ENCODE measurements at places on chromosomes 5 and 9.

GRCh38 chr9:37407468-37407867 lies 15.0 kb upstream of the GRHPR start:
- no peak for DNase-seq

GRCh38 chr9:130117376-130117775 lies 54.8 kb upstream of the NCS1 start:
- no peak for DNase-seq

DNA sequence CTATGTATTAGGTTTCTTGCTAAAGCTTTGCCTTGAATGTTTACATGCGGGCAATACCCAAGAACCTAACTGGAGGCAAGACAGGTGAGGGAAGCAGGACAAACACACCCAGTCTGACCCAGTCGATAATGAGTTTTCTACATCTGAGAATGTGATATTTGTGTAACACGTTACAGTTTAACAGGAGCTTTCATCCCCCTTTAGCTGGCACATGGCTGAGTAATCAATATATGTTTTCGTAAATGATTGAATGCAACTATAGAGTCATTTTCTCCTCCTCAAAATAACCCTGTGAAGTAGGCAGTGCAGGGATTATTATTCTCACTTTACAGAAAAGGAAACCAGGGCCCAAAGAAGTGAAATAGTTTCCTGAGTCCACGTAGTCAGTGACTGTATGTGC lies 84.7 kb upstream of the HTR4 start:
- DNase-seq, result no peak

- no peak for DNase-seq
Observed at GRCh38 chr5:54807421-54807820, 178.0 kb downstream of the ESM1 start.

GRCh38 chr5:1720396-1721110 lies 79.1 kb downstream of the MRPL36 start:
- no peak for DNase-seq

DNA sequence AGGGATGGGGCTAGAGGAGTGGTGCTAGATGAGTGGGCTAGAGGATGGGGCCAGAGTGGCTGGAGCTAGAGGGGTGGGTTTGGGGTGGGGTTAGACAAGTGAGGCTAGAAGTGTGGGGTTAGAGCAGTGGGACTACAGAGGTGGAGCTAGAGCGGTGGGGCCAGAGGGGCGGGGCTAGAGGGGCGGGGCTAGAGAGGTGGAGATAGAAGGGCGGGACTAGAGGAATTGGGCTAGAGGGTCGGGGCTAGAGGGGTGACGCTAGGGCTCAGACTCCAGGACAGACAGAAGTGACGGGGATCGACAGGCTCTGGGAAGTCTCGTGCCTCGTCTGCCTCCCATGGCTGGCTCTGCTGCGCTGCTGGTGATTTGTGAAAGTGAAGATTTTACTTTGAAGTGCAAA lies 31.0 kb upstream of the TENT4A start:
- no peak for DNase-seq

DNA sequence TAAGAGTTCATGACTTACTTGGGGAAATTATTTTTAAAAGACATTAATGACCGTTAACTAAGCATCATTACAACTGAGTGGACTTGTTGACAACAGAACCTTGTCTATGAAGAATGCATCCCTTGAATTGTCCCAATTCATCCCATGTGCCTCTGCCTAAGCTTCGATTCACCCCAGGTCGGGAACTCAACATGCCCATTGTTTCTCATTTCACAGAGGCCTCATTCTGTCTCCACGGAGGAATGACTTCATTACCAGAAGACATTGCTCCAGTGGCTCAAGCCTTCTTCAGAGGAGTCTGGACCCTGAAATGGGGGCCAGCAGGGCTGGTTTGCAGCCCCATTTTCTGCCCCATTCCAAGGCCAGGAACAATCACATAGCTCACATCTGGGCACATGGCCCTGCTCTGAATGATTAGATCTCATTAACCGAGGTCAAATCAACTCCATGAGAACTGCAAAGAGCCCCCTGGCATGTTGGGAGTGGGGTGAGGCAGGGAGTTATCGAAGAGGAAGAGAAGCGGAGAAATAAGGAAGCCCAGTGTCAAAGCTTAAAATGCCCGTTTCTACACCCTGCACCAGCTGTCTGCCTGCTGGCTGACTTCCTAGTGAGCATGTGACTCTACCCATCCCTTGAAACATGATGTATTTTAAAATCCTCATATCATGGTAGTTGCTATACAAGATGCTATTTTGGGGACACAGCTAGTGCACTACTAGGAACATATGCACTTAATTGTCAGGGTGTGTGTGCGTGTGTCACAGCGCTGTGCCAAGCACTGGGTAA lies 137.3 kb downstream of the LHFPL2 start:
- DNase-seq, result peak; percentile 71

DNA sequence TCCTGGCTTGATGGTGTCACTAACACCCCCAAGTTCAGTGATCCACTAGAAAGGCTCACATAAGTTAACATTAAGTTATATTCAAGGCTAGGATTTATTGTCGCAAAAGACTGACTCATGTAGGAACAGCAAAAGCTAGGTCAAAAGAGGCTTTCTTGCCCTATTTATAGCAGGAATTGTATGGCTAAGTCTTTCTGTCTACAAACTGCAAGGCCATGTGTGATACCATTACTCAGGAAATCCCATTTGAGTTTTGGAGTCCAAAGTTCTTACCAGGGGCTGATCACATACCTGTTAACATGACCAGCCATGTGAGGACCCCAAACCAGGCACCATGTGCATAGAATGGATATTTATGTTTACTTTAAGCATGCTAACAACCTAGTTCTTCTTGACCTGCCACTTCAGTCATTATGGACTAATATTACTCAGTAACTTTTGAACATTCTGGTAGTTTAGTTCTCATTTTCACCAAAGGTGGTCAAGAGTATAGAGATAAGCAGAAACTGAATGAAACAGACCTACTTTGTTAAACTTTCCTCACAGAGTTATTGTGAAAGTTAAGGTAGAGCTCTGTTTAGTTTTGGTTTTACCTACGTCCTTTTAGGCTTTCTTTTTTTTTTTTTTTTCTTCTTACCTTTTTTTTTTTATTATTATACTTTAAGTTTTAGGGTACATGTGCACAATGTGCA lies 281.1 kb downstream of the FER start:
- no peak for DNase-seq

- DNase-seq, result no peak
Observed at GRCh38 chr9:90420211-90420610, 222.4 kb downstream of the DIRAS2 start.

- no peak for DNase-seq
Observed at GRCh38 chr5:62138607-62139006, 167.4 kb upstream of the KIF2A start.

- DNase-seq, result no peak
Observed at GRCh38 chr9:112795921-112796320, 45.4 kb downstream of the SNX30 start.

GRCh38 chr5:122755783-122756182 lies 19.1 kb upstream of the SNX2 start:
- DNase-seq, result no peak

GRCh38 chr5:133475986-133476385 lies 136.4 kb downstream of the FSTL4 start:
- DNase-seq, result no peak

- DNase-seq, result no peak
Observed at GRCh38 chr5:749101-749670, 35.3 kb downstream of the ZDHHC11B start.

DNA sequence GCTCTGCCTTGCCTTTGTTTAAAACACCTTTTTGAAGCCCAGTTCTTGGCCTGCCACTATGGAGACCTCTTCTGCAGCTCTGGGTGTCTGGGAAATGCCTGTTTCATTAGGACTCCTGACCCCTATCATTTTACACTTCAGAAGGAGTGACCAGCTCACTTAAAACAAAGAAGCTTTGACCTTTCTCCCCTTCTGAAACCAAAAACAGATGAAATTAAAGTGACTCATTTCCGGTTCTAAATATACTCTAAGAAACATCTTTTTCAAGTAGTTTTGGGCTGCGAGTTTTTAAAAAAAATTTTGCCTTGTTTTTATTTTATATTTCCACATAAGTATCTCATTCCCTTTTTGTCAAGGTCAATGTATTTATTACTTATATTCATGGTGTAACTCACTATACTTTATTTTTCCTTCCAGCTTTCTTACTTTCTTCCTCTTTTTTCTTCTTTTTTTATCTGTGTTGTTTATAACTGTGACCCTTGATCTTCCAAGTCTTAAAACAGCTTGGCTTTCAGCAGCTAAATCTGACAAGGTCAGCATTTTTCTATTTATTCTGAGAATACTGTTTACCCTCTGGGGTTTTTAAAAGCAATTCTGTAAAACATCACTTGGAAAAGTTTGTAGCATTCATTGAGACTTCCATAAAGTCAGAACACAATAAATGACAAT lies 672.9 kb downstream of the NR2F1-AS1 start:
- DNase-seq, result no peak

DNA sequence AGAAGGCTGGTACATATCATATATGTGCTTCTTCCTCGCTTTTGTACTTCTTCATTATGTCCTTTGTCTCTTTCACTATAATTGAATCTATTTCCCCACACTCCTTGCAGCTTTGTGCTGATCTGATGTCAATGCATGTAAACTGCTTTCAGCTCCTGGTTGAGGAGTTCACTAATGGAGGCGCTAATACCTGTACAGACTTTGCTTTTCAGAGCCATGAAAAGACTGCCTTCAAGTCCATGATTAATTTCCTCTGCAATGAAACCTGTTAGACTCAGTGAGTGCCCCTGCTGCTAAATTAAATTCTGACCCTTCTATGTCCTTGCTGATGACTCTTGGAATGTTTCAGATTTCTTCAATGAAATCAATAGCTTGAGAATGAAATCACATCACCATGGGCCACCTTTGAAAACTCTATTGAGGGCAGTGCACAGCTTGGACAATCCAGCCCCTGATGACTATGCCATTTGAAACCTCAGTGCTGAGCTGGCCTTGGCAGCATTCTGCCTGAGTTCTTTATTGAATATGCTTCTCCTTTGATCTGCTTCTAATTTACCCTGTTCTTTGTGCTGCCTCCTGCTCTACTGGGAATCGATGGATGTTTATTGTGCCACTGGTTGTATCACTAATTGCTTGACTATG lies 358.2 kb upstream of the DMAC1 start:
- DNase-seq, result no peak

DNA sequence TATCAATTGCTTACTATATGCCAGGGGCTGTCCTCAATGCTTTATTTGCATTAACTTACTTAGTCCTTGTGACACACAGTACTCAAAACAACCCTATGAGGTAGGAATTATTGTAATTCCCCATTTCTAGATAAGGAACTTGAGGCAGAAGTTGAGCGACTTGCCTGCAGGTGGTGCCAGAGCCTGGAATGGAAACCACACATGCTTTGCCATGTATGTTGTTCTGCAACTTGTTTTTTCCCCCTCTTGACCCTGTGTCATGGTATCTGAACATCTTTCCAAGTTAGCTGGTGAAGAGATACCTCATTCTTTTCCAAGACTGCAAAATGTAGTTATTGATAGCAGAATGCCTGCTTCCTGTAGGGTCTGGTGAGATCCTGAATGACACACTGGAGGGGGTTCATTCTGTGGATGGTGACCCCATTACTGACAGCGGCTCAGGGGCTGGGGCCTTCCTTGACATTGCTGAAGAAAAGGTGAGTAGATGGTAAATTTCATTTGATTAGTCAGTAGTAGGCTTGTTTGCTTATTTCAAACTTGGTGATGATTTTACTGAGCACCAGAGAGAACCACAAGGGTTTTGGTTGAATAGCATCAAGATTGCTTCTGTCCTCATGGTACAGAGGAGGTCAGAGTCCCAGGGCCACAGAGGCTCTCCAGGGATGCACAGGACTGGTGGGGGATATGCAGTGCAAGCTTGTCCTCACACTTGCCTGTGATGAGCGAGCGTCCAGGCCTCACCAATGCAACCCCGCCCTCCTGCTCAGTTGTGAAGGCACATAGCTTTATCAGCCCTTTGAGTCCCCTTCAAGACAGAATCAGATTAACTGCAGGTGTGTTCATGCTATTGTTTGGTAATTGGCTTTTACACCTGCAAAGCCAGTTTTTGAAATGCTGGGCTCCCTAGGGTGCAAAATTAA lies 57.0 kb downstream of the COL15A1 start:
- no peak for DNase-seq

DNA sequence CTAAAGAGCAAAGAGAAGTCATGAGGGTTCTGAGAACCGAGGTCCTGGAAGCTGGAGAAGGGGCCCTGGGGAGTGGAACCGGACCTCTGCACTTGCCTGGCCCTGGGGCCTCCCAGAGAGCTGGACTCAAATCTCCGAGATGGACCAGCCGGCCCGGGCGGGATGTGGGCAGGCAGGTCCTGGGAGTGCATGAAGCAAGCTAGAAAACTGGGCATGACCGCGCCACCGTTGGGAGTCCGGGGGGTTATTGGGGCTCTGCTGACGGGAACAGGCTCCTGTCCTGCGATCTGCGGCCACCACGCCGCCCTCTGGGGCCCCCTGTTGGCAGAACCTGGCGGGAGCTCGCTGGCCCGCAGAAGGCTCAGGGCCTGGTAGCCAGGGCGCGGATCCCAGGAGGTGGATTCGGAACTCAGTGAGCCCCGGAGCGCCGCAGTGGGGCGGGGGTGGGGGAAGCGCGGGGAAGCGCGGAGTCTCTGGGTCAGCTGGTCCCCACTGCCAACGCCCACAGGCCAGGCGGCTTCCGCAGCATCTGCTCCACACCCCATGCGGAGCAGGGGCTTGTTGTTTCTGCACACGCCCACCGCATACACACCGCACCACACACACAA lies 150.6 kb downstream of the ERCC6L2 start:
- DNase-seq, result no peak

- DNase-seq, result no peak
Observed at GRCh38 chr9:99345451-99345850, 123.4 kb downstream of the SEC61B start.

DNA sequence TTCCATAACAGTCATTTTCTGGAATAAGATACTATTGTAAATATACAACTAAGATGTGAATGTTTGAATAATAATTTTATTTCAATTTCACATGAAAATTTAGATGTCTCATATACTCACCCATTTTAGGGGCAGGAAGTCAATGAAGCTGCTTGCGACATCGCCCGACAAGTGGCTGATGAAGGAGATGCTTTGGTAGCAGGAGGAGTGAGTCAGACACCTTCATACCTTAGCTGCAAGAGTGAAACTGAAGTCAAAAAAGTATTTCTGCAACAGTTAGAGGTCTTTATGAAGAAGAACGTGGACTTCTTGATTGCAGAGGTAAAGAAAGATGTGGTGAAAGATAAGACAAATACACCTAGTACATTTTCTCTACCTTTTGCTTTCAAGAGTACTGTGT lies 8.6 kb downstream of the BHMT start:
- no peak for DNase-seq

DNA sequence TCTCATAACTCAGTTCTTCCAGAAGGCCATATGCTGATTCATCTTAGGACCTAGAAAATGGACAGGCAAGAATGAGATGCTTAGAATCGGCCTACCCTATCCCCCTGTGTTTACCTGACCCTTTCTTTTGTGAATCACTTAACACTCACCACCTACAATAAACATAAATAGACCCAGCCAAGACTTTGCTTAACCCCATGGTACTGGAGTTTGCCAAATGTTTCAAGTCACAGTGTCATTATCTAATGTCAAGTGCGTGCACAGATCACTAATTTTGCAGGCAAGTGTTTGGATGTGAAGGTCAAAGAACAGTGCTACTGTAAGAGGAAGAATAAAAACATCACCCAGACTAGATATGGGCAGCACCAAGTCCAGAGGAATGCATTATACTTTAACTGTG lies 77.5 kb downstream of the GLIS3 start:
- no peak for DNase-seq

- DNase-seq, result no peak
Observed at GRCh38 chr5:134902071-134902801, 2.7 kb upstream of the PCBD2 start.

Data from tibial artery (tissue), 4 donors.